ENCODE measurements at places on chromosomes 6 and 20.

GRCh38 chr20:48339986-48340882 is 487.6 kb downstream of the PREX1 start:
- DNase-seq = no peak

DNA sequence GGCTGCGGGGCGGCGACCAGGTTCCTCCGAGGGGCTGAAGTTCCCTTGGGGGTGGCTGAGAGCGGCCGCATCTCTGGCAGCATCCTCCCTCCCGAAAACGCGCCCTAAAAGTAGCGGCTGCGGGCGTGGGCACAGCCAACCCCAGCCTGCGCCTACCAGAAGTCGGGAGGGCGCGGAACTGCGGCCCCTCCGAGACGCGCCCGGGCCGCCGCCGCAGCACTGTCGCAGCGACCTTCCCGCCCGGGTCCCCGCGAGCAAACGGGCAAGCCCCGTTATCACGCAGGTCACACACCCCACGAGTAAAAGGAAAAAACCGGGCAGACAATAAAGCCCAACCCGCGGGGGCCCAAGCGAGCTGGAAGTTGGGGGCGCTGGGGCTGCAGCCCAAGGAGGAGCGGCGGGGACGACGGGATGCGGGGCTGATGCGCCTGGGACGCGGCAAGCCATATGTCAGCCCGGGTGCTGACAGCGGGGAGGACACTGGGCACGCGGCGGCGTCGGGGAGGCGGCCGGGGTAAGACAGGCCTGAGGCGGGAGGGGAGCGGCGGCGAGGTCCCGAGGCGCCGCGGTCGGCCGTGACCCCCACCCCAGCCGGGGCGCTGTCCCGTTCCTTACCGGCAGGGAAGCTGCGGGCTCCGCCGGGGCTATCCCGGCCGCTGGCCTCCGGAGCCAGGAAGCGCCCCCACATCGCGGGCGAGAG is 659 bp downstream of the CEP85L start:
- no peak for DNase-seq

GRCh38 chr6:16805243-16805950 is 44.1 kb upstream of the ATXN1 start:
- DNase-seq = no peak

DNA sequence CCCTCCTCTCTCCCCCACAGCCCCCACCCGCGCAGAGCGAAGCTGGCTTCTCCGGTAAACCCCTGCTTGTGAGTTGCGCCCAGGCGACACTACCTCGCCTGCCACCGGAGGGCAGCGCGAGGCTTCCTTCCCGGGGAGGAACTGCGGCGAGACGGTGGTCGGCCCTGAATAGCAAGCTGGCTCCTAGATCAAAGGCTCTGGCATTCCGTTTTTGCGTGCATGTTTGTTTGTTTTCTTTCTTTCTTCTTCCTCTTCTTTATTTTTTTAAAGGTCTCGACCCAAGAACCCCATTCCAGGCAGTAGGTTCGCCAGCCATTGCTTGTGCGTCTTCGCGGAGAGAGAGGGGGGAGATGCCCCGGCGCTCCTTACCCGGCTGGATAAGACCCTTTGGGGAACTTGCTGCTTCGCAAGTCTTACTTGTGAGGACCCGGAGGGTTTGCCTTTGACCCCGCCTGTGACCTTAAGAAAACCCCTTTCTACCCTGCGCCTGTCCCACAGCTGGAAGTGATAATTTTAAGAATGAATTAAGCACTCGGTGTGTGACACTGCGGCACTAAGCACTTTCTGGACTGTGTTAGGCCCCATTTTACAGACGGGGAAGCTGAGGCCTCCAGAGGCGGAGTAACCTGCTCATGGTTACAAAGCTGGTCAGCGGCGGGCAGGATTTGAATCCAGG is 92.7 kb upstream of the SIRPA start:
- no peak for DNase-seq

DNA sequence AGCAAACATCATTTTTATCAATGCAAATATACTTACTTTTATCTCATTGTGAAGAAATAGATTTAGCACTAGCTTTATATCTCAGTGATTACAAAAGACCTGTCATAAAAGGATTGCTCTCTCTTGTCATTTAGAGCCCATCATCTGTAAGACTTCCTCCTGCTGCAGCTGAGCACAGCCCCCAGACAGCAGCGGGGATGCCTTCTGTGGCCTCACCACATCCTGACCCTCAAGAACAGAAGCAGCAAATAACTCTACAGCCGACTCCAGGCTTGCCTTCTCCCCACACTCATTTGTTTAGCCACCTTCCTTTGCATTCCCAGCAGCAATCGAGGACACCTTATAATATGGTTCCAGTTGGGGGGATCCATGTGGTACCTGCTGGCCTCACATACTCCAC is 127.0 kb upstream of the EDN1 start:
- no peak for DNase-seq

Data from brain pericyte (primary cell).